ENCODE measurements at places on chromosomes 7 and 10. TPM values are rescaled to one million over a fixed set of nuclear protein-coding genes. Genes with fewer than 3 reads are reported as not detected.

DNA sequence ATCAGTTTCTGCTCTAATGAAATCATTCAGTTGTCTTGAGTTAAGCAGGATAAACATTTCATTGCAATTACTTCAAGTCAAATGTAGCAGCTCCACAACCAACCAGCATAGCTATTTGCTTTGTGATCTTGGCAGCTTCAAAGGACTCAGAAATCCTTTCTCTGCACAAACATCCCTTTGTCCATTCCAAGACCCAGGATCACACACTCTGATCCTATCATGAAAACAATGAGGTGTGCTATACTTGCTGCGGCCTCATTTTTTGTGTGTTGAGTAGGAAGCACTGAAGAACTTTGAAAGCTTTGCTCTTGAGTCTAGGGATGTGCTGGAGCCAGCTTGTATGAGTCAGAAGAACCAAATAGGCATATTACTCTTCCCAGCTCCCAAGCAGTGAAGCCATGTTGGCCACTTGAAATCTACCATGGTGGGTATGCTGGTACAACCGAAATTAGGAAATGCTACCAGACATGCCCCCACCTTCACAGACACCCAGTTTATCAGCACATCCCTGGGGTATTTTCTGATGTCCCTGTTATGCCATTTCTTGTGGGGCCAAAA lies 199.4 kb upstream of the PRSS58 start:
- no peak for DNase-seq

The LIPN gene
- total RNA-seq, result not detected

DNA sequence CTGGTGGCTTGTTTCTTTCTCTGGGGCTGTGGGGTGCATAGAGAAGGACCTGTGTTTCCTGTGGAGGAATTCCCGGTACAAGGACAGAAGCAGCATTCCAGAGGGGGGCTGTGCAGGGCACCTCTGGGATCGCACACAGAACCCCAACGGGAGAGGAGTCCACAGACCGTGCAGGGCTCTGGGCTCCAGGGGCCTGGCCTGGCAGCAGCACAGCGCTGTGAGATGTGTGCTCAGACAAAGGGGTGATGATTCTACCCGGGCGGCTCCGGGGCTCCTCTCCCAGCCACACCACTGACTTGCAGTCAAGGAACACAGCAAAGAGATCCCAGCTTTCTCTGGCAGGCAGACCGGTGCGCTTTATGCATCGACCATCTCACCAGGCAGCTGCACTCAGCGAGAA lies 6.9 kb upstream of the SHH start:
- DNase-seq, result no peak

The ANKRD30A gene
- total RNA-seq, result not detected

The GRM8 gene
- total RNA-seq, result 0.48 TPM

The TMEM196 gene
- 1.0 TPM for total RNA-seq

GRCh38 chr10:61752111-61753011 lies 89.6 kb downstream of the CABCOCO1 start:
- DNase-seq, result no peak

DNA sequence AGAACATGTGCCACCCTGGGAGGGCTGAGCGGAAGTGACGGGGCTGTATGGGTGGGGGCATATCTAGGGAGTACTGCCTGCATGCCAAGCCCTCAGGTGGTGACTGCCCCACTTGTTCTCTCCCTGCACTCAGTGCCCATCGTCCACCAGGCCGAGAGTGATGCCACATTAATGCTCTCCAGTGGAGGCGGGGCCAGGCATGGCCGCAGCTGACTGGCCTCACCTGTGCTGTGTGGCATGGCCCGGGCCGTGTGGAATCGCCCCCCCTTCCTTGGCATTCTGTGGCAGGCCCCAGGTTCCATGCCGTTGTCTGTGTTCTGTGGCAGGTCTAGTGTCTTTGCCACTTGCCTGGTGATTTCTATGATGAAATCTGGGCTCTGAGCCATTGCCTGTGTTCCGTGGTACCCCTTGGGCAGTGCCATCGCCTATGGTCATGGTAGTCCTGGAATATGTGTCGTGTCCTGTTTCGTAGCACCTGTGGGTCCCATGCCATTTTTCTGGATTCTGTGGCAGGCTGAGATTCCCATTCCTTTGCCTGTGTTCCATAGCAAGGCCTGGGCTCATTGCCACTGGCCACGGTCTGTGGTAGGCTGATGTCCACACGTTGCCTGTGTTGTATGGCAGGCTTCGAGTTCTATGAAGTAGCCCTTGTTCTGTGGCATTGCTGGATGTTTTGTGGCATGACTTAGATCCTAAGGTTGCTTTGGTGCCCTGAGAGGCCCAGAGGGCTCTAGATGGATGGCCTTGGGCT lies 8.9 kb downstream of the FLNC start:
- DNase-seq, result no peak

DNA sequence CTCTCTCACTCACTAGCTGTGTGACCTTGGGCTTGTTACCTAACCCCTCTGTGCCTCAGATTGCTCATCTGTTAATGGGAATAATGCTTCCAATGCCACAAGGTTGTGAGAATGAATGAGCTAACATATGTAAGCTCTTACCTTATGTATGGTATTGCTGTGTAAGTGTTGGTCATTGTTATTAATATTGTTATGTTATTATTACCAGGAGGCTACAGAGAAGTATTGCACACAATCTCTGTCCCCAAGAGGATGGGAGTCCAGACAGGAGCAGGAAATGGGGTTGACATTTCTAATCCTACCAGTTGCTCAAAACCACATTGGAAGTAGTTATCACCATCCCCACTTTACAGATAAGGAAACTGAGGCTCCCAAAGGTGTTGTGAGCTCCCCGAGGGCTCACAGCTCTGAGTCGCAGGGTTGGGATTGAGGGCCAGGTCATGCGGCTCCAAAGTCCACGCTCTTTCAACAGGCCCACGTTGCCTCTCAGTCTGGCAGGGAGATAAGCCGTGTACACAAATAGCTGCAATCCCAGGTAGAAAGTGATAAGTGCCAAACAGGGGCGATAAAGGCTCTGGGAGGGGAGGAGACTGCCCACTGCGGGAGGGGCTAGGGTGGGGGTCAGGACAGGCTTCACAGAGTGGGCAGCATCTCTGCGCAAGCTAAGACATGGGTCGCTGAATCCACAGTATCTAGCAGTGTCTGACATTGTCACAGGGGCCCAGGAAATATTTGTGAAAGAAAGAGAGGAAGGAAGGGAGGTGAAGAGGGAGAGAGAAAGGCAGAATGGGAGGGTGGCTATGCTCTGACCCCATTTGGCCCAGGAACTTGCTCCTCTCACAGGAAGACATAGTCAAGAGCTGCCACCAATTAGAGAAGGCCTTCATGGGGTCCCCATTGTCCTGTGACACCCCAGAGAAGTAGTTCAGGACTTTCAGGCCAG lies 9.6 kb upstream of the ZMIZ1 start:
- DNase-seq, result no peak

DNA sequence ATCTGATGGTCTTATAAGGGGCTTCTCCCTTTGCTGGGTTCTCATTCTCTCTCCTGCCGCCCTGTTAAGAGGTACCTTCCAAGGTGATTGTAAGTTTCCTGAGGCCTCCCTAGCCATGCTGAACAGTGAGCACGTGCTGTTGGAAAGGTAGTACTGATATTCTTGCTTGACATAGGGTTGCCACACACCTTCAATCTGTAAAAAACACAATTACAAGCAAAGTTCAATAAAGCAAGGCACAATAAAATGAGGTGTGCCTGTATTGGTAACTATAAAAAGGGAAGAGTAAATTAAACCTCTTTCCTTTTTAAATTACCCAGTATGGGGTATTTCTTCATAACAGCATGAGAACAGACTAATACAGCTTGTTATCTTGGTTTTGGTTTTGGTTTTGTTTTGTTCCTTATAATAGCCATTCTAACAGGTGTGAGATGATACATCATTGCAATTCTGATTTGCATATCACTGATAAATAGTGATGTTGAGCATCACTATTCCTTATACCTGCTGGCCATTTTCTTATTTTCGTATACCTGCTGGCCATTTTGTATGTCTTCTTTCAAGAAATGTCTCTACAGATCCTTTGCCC lies 164.9 kb upstream of the TRIM24 start:
- DNase-seq, result no peak

- no peak for DNase-seq
Measured at GRCh38 chr7:136877509-136877908, 9.1 kb downstream of the CHRM2 start.

Measured in urinary bladder (tissue), 4 donors.